ENCODE measurements at places on chromosomes 2 and 18. TPM values are rescaled to one million over a fixed set of nuclear protein-coding genes. Genes with fewer than 3 reads are reported as not detected.

Gene RBKS
- polyA plus RNA-seq, result 37.3 TPM

Gene POTEI
- not detected for polyA plus RNA-seq

Gene CXCR1
- polyA plus RNA-seq, result 0.22 TPM

Gene BBS5
- polyA plus RNA-seq, result 4.2 TPM

Gene SP140
- 1.5 TPM for polyA plus RNA-seq

Gene GPAT2
- polyA plus RNA-seq, result 6.5 TPM

Gene CHN1
- 7.5 TPM for polyA plus RNA-seq

Gene G6PC2
- polyA plus RNA-seq, result not detected

Gene E2F6
- polyA plus RNA-seq, result 4.6 TPM

Gene CTAGE1
- polyA plus RNA-seq, result 0.10 TPM

Gene MSH2
- polyA plus RNA-seq, result 15.7 TPM

Gene CCDC121
- polyA plus RNA-seq, result 0.54 TPM

Gene CCBE1
- polyA plus RNA-seq, result not detected

Gene KIF5C
- 0.54 TPM for polyA plus RNA-seq

Gene TXNDC9
- polyA plus RNA-seq, result 34.0 TPM

Gene GALNT5
- polyA plus RNA-seq, result 0.81 TPM

Gene ACVR1C
- polyA plus RNA-seq, result 1.3 TPM

Gene FOXI3
- not detected for polyA plus RNA-seq

Gene RAD51AP2
- polyA plus RNA-seq, result 0.03 TPM

Gene DOK6
- 0.63 TPM for polyA plus RNA-seq

Gene SYT4
- polyA plus RNA-seq, result not detected

Gene LBX2
- 2.3 TPM for polyA plus RNA-seq

Gene ME2
- 122 TPM for polyA plus RNA-seq

Gene IL1B
- polyA plus RNA-seq, result 2.7 TPM

Gene ACSL3
- polyA plus RNA-seq, result 6.0 TPM

Gene AQP12A
- polyA plus RNA-seq, result not detected

Gene HJURP
- 1.1 TPM for polyA plus RNA-seq

Gene SNED1
- 0.45 TPM for polyA plus RNA-seq

Gene TMEM17
- 4.1 TPM for polyA plus RNA-seq

Gene CNTNAP5
- 0.03 TPM for polyA plus RNA-seq

Gene MTCL1
- polyA plus RNA-seq, result 4.3 TPM

Gene PLA2R1
- 4.6 TPM for polyA plus RNA-seq

Gene ASPRV1
- 1.3 TPM for polyA plus RNA-seq

Gene LOXHD1
- polyA plus RNA-seq, result 0.27 TPM

Gene AAK1
- polyA plus RNA-seq, result 13.6 TPM

Gene NDC80
- 16.0 TPM for polyA plus RNA-seq

Gene FABP1
- 10,168 TPM for polyA plus RNA-seq

Gene HAT1
- polyA plus RNA-seq, result 39.3 TPM

Gene DCDC2C
- polyA plus RNA-seq, result not detected

Gene RAB6C
- polyA plus RNA-seq, result not detected

Gene MYO5B
- 133 TPM for polyA plus RNA-seq

Gene MAB21L4
- 29.3 TPM for polyA plus RNA-seq

Gene HAUS1
- polyA plus RNA-seq, result 15.7 TPM
